ENCODE measurements at places on chromosomes 11 and 22.

GRCh38 chr22:41900652-41901312 lies 14.1 kb downstream of the SHISA8 start:
- no peak for DNase-seq

GRCh38 chr11:109267293-109268095 lies 154.5 kb upstream of the C11orf87 start:
- no peak for DNase-seq

DNA sequence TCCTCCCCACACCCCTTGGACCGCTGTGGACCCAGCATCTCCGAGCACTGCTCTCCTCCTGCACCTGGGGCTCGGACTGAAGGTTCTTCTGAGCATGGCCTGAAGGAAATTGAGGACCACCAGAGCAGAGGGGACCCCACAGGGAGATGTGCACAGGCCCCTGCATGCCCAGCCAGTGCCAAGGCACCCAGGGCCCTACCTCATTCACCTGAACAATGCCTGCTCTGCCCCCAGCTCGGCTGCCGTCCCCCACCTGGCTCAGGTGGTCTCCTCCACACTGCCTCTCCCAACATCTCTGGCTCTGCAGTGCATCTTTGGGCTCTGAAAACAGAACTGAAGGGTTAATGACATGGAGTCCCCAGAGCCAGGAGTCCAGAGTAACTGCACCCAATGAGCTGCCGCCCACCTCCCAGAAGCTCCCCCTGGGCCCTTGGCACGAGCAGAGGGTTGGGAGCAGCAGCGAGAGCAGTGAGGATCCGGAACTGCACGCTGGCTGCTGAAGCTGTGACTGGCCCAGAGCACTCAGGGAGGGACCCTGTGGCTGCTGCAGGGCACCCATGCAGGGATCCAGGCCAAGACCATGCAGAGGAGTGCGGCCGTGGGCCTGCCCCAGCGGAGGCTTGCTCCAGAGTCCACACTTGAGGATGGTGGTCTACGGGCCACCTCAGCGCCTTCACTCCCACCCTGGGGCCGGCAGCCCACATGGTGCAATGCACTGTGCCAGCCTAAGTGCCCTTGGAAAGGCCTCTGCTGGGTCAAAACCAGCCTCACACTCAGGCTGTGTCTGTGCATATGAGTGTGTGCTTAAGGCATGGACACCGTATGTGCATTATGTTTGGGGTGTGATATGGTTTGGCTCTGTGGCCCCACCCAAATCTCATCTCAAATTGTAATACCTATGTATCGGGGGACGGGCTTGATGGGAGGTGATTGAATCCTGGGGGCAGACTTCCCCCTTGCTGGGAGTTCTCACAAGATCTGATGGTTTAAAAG lies 686.1 kb downstream of the TBC1D22A start:
- no peak for DNase-seq

GRCh38 chr11:36596880-36597279 lies 1.2 kb downstream of the RAG2 start:
- no peak for DNase-seq

DNA sequence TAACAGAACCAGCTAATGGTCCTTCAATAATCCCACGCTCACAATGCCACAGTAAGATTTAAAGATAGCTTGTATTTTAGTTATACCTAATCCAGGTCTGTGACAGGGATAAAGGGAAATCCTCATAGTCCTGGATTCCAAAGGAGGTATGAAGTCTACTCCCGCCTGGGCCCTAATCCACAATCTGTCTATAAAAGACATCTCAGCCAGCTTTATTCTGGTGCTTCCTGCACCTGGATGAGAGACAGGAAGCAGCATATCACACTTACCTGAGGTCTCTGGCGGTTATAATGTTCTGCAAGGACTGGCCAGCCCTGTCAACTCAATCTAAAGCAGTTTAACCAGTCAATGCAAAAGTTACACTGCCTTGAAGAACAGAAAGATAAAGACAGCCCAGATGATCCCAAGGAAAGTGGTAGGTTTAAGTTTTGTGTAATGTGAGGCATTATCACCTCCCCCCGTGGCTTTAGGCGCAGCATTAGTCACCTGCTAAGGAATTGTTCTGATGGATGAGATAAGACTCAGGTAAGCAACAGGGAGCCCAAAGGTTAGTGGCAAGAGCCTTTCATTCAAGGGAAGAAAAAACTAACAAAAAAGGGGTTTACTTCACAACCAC lies 57.6 kb downstream of the PLEKHA7 start:
- no peak for DNase-seq

GRCh38 chr11:28822576-28822975 lies 714.4 kb downstream of the METTL15 start:
- no peak for DNase-seq

GRCh38 chr11:87970762-87971161 lies 204.5 kb downstream of the RAB38 start:
- DNase-seq: no peak

DNA sequence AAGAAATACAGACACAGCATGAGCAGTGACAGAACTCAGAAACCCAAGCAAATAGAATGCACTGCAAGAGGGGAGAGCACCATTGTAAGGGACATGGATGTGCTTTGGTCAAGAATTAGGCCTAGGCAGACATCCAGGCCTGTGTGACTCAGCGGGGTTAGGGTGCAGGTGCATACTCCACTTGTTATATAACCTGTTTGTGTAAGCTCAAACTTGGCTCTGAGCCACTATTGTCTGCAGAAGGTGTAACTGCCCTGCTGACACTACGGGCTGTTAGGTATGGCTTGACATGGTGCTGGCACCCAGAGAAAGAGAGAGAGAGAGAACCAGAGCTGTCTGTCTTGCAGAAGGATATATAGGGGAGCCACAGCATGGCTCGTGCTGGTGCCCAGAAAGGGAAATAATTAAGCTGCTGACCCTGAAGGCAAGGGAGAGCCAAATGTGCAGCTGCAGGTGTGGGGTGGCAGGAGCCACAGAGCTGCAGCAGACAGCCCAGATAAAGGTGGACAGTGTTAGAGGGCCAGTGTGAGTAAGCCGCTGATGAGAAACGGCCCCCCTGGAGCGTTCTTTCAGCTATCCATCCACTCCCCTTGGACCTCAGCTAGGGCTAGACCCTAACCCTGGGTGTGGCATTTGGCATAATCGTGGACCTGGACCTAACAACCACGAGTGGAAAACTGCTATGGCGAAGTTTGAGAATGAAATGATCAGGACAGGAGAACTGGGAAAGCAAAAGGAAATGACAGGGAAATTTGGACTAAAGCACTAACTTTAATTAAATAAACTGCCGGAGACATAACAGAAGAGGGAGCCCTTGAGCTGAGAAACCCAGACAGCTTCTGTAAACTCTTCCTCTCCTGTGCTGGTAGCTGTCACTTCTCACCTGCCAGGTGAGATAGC lies 253.0 kb upstream of the CCDC179 start:
- peak; percentile 44 for DNase-seq

GRCh38 chr22:19047993-19048392 lies 74.2 kb downstream of the DGCR2 start:
- DNase-seq: no peak

DNA sequence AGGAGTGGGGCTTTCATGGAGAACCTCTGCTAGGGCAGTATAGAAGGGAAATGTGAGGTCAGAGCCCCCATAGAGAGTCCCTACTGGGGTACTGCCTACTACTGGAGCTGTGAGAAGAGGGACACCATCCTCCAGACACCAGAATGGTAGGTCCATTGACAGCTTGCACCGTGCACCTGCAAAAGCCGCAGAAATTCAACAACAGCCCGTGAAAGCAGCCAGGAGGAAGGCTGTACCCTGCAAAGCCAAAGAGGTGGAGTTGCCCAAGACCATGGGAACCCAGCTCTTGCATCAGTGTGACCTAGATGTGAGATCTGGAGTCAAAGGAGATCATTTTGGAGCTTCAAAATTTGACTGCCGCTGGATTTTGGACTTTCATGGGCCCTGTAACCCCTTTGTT lies 245.6 kb downstream of the TENM4 start:
- no peak for DNase-seq

- no peak for DNase-seq
Measured at GRCh38 chr22:38756711-38757463, 1.1 kb upstream of the SUN2 start.

DNA sequence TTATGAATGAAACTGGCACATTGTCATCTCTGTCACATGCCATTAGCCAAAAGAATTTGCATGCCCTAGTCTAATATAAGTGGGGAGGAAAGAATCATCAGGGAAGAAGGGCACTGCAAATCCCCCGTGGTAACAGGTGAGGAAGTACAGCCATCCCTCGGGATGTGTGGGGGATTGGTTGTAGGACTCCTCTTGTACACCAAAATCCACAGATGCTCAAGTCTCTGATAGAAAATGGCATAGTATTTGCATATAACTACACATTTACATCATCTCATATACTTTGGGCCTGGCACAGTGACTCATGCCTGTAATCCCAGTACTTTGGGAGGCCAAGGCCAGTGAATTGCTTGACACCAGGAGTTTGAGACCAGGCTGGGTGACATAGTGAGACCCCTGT lies 109.7 kb downstream of the HIPK3 start:
- DNase-seq: no peak

DNA sequence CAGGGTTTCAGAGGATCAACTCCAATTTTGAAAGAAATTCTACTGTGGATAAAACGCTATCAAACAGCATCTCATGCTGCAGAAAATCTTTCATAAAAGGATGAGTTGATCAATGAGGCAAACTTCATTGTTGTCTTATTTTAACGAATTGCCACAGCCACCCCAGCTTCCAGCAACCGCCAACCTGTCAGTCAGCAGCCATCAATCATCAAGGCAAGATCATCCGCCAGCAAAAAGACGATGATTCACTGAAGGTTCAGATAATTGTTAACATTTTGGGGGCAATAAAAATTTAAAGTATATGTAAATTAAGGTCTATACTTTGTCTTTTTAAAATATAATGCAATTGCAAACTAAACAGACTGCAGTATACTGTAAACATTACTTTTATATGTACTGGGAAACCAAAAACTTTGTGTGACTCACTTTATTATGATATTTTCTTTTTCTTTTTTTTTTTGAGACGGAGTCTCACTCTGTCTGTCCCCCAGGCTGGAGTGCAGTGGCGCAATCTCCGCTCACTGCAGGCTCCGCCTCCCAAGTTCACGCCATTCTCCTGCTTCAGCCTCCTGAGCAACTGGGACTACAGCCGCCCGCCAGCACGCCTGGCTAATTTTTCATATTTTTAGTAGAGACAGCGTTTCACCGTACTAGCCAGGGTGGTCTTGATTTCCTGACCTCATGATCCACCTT lies 155.3 kb upstream of the SYN3 start:
- DNase-seq: no peak

DNA sequence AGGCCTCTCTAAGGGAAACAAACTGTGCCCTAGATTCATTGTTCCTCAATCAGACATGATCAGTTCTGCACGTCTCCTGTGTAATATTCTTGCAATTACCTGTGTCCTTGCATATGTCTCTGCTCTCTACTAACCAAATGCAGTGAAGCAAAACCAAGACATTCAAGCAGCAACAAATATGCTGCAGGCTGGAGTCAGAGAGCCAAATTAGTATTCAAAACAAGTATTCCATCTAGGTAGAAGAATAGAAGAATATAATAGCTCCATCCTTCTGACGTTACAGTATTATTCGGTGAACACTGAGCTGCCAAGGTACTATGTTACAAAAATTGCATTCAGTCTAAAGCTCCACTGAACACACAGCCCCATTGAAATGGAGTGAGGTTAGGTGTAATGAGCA lies 51.8 kb downstream of the SLN start:
- DNase-seq: no peak

DNA sequence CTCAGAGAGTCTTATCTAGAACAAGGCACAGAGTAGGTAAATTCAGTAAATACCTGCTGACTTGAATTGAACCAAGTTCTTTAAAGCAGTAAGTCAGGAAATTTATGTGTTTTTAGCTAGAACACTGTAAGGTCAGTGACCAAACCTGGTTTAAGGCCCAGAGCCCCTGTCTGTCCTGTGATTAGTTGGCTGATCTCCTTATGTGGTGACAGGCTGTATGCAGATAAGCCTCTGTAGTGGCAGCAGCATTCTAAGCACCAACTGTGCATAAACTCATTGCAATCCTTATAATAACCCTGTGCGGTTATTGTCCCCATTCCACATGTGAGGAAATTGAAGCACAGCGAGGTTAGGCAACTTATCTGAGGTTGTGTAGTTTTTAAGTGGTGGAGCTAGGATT lies 40.5 kb downstream of the FBXO7 start:
- DNase-seq: no peak

DNA sequence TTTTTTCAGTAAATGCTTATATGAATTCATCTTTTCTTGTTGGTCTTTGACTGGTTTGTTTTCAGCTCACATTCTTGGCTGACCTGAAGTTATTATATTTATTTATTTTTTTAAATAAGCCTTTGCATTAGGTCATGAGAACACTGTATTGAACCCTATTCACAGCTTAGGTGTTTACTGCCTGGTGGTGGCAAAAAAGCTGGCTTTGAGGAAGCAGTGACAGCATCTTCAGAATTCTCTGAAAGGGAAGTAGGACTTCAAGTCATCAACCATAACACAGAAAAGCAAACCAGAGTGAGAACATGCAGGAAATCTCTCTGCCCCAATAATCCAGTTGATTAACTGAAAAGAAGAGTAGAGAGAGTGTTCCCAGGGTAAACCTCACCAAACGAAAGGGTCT lies 30.3 kb upstream of the MMP13 start:
- no peak for DNase-seq

DNA sequence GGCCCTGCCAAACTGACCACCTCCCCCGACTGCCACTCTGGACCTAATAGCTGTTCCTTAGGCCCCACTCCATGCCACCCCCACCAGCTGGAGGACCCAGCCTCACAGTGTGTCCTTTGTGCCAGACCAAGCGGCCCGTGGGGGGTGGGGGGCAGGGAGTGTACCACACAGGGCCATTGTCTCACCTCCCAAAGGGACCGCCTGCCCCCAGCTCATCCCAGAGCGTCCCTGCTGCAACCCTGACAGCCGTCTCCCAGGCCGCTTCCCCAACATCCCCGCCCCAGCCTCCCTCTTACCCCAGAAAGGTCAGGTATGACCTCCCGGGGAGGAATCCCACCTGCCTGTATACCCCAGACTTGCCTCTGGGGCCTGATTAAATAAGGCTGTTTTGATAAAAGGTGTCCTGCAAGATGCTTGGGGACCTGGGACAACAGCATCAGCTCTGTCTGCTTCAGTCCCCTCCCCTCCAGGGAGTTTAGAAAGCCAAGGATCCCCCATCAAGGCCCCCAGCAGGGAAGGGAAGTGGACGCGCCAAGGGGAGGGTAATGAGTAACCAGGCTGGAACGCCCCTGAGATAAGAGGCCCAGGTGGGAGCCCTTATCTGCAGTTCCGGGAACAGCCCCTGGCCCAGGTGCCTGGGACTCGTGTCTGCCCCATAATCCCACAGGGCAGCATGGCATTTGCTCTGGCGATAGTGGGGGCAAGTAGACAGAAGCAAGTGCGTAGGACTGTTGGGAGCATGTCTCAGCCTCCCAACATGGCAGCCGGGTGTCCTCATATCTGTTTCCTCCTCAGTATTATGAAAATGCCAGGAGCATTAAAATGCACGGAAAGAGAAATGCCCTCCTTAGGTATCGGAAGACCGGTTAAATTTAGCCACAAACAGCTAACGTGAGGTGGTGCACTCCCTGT lies 9.0 kb downstream of the CDC42EP1 start:
- DNase-seq: no peak

GRCh38 chr22:26709617-26710390 lies 52.4 kb downstream of the MIAT start:
- DNase-seq: no peak

GRCh38 chr22:26066534-26066933 lies 102.7 kb upstream of the SEZ6L start:
- DNase-seq: no peak
